Activated CD8-positive, alpha-beta memory T cell treated with anti-CD3 and anti-CD28 coated beads for 1 hour (primary cell): ENCODE measurements at places on chromosomes 2 and 18.

DNA sequence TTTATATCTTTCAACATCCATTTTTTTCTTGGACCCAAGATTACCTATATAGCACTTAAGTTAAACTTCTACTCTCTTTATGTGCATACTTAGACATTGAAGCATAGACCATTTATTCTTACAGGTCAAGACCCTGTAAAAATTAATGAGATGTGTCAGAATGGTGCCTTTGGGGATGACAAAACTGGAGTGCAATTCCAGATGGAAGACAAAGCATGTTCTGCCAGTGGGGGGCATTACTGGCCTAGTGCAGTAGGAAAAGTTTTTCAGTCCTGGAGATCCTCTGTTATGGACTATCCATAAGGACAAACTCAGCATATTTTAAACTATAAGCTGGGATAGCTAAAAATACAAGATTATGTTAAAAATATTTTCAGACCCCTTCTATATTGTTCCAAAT is 57.8 kb upstream of the MMADHC start:
- no peak for DNase-seq

- no peak for DNase-seq
Observed at GRCh38 chr18:22283116-22283395, 113.7 kb downstream of the GATA6 start.

DNA sequence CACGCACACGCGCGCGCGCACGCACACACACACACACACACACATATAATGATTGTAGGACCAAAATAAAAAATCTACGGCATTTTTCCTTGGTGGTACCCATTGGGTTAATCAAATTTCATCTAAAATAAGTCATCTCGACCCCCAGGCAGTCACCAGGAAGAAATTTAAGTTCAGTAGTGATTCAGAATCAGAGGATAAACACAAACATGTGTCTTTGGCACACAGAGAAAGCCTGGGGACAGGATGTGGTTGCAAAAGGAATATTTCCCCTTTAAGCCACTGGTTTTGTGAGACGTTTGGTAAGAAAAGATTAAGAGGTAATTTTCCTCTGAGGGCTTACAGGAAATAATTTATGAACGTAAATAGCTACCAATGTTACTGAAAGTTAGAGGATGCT is 171.6 kb upstream of the PIEZO2 start:
- DNase-seq = no peak

DNA sequence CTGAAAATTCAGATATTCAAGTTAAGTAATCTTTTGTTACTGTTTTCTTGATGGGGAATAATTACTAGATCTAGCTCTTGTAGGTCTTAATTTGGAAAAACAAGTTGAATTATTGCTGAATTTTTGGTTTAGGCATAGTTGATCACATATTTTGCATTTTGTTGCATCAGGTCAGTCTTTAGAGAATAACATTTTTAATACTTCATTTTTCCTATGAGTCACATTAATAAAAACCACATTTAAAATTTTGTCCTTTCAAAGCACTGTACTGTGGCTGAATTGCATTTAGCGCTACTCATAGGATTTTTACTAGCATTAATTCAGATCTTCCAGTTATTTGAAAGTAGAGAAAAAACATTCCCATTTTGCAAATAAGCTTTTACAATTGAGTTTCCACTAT is 23.2 kb downstream of the MAP4K4 start:
- DNase-seq = no peak

DNA sequence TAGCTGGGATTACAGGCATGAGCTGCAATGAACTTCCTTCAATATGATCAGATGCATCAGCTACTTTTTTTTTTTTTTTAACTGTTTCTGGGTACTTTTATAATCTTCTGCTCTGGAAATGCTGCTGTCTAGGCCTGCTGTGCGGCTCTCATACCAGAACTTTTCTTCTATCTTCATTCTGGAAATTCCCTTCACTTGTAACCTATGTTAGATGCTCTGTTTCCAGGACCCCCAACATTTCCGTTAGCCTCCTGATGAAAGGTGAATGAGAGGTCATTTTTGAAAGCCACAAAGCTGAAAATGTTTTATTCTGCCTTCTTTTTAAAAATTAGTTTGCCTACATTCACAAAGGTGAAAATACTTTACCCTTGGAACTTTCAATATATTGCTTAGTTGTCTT is 8.6 kb downstream of the AGFG1 start:
- no peak for DNase-seq

DNA sequence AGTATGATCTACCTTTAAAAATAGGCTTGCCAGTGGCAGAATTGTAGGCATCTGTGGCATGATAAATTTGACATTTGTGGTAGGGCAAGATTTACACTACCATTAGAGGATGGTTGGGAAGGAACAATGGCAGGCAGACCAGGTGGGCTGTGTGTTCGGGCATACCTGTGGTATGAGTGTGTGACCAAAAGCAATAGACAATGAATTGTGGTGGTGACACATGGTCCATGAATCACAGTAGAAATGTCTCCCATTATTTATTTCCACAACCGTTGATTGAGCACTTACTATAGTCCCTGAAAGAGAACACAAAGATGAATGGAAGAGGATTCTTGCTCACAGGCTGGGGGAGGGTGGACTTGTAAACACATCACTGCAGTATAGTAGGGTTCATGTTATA is 29.9 kb upstream of the RUFY4 start:
- no peak for DNase-seq

DNA sequence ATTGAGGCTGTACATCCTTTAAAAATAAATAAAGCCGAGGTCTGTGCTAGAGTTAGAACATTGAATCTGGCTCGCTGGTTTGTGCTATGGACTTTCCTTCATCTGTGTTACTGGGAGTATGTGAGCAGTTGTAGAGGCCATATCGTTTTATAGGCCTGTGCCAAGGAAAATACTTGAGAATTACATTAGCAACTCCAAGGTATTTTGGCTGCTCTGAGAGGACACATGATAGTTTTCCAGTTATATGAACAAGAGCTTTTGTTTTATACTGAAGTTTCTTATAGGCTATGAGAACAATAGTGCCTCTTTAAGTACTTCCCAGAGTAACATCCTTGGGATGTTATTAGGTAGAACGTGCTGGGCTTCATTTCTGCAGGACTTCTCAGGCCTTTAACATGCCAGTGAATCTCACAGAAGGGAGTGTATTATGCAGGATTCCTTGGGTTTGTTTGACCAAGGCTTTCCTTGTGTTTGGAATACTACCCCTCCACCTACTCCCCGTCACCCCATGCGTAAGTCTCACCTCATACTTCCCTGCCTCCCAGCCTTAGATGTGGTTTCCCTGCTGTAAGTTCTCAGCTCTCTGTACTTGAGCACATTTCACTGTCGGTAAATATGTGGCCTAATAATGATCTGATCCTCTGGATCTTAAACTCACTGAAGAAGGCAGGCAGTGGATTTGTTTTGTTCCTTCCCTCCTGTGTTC is 21.0 kb downstream of the TCF7L1 start:
- no peak for DNase-seq

DNA sequence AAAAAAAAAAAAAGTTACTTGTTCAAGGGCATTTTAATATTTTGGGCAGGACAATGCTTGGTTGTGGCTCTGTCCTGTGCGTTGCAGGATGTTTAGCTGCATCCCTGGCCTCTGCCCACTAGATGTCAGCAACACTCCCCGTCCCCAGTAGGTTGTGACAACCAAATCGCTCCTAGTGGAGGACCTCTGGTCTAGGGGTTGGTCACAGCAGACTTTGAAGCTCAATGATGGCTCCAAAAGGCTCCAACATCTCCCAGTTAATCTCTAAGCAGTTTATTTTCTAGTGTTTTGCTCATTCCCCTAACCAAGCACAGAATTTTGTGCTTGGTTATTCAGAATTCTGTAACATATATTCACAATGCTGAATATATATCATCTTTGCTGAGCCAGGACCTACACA is 67.0 kb downstream of the CHRNA1 start:
- DNase-seq = no peak

DNA sequence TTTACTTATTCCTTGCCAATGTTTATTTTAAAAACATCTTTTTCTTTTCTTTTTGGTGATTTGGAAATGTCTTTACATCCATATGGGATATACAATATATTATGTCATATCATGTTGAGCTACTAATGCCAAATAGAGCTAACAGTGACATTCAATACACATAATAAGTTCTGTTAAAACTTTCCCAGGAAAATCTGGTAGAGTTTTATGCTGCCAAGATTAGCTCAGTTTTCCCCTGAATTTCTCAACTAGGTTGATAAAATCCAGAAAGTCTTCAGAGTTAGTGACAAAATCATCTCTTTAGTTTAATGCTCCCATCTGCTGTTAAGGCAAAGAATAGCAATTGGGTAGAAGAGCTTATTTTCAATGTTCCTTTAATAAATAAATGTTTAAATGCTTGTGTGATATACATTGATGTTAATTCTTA is 9.9 kb downstream of the COL3A1 start:
- no peak for DNase-seq

GRCh38 chr2:130391872-130392670 is 36.2 kb downstream of the PTPN18 start:
- no peak for DNase-seq

DNA sequence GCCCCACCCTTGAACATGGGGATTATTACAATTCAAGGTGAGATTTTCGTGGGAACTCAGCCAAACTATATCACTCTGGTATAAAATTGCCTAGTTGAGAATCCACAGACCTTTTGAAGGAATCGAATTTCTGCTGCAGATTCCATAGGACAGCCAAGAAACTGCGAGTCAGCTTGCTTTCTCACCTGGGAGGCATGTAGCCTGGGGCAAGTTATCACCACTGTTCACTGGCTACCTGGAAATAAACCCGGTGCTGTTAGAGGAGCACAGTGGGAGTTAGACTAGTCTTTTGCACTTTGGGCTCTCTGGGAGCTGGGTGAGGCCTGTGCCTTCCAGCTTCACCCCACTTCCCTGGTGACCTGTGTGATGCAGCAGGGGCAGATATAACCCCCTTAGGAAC is 1043.5 kb downstream of the TDRD15 start:
- no peak for DNase-seq

- no peak for DNase-seq
Observed at GRCh38 chr2:88209521-88210131, 39.5 kb downstream of the THNSL2 start.

DNA sequence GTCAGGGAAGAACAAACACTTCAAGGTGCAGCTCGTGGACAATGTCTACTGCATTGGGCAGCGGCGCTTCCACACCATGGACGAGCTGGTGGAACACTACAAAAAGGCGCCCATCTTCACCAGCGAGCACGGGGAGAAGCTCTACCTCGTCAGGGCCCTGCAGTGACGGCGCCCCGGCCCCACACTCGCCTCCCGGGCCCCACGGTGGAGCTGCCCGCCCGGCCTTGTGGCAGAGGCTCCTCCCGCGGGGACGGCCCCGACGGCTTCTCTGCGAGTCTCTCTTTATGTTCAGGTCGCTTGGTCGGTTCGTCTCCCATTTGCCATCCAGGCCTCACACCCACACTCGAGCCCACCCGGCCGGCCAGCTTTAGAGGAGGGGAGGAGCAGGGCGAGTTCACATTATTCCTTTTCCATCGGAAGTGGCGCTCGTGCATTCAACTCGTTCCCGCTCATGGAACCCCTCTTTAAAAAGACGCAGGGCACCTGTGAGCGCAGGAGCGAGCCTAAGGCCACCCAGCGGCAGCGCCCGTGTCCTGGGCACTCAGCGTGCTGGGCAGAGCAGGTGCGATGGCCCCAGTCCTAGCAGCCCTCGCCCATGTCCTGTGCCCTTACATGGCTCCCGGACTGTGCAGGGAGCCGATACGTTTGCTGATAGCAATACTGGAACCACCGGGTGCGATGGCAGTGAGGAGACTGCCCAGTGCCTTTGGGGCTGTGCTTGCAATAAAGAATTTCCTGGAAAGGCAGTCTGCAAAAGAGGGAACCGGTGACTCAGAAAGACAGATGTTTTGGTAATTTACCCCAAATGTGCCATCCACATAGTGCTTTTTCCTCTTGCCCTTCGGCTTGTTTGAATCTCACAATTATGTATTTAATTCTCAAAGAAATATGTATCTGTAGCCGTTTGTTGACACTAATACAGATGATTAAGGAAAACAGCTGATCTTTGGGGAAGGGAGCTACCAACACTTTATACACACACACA is 148.6 kb downstream of the NCK2 start:
- no peak for DNase-seq

- DNase-seq = no peak
Observed at GRCh38 chr18:79328887-79329286, 66.8 kb upstream of the NFATC1 start.

GRCh38 chr2:141497272-141497671 is 633.5 kb downstream of the LRP1B start:
- no peak for DNase-seq

DNA sequence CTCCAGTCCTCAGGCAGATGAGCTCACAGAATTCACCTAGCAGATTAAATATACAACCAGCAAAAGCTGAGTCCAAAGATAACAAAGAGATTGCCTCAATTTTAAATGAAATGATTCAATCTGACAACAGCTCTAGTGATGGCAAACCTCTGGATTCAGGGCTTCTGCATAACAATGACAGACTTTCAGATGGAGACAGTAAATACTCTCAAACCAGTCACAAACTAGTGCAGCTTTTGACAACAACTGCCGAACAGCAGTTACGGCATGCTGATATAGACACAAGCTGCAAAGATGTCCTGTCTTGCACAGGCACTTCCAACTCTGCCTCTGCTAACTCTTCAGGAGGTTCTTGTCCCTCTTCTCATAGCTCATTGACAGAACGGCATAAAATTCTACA is 86.0 kb downstream of the PTRHD1 start:
- DNase-seq = no peak

GRCh38 chr18:30684825-30685481 is 357.6 kb downstream of the DSC3 start:
- DNase-seq = no peak

- no peak for DNase-seq
Observed at GRCh38 chr2:35163948-35164347, 1191.6 kb upstream of the CRIM1 start.

DNA sequence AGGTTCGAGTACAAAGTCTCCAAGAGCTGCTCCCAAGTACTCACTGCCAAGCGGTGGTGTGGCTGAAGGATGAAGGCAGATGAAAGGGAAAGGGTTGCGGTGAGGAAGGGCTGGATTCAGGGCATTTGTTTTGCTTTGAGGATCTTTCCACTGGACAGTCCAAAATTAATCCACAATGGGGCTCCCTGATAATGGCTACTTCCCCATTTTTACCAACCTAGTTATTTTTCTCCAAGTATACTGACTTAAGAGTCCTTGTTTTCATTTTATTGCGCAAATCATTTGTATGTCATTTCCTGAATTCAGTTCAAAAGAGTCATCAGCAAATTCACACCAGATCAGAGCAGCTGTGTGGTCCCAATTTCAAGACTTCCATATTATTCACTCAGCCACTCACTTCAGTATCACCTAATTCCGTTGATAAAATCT is 464 bp upstream of the SESTD1 start:
- no peak for DNase-seq

DNA sequence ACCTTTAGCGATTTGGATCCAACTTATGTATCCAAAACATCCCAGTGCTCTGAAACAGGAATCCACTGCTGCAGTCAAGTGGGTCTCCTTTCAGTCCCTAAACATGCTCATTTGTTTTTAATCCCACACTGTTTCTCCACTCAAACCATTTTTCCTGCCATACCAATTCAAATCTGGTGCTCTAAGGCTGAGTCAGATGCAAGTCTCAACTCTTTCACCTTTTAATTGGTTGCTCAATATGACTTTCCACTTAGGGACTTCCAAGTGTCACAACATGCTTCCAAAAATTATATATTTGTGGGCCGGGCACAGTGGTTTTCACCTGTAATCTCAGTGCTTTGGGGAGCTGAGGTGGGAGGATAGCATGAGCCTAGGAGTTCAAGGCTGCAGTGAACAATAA is 113.4 kb upstream of the TANK start:
- DNase-seq = no peak

- DNase-seq = no peak
Observed at GRCh38 chr2:25078170-25079049, 36.5 kb downstream of the EFR3B start.
